ENCODE measurements at places on chromosomes 3 and 15.
A peak's percentile ranks its signal among the peaks of the same experiment; 100 is the strongest.

- DNase-seq = no peak
Measured at GRCh38 chr3:41522612-41523011, 323.3 kb downstream of the CTNNB1 start.

DNA sequence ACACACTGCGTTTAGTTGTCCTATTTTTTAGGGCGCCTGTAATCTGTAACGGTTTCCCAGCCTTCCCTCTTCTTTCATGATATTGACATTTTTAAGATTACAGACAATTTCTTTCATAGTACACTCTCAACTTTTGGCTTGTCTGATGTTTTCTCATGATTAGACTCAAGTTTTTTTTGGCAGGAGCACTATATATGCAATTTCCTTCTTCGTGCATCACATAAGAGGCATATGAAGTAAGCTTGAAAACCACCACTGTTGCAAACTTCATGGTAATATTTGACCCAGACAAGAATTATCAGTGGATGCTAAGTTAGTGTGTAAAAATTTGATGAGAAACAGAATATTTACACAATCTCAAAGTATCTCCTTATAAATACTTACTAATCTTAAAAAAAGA, 119.2 kb upstream of the CMC1 start:
- no peak for DNase-seq

- no peak for DNase-seq
Measured at GRCh38 chr3:176816937-176817336, 380.3 kb downstream of the TBL1XR1 start.

- no peak for DNase-seq
Measured at GRCh38 chr3:107954845-107955244, 136.0 kb downstream of the CD47 start.

- no peak for DNase-seq
Measured at GRCh38 chr3:81968658-81969057, 207.2 kb upstream of the GBE1 start.

DNA sequence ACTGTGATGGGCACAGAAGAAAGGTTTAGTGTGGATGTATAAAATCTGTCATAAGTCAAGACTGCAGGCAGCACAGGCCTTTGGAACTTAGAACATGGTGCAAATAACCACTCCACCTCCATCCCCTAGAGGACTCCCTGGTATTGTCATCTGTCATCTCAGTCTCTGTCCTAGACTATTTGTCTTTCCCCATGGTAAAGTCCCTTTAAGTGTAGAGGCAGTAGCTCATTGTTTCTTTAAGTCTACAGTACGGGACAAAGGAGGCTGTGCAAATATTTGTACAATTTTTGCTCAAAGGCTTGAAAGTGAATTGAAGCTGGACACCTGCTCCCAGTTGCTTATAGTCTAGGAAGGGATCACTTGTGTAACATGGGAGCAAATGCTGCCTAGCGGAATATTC, 3.2 kb upstream of the PXYLP1 start:
- DNase-seq = no peak

GRCh38 chr3:44125246-44125645, 116.4 kb upstream of the TOPAZ1 start:
- DNase-seq = no peak

DNA sequence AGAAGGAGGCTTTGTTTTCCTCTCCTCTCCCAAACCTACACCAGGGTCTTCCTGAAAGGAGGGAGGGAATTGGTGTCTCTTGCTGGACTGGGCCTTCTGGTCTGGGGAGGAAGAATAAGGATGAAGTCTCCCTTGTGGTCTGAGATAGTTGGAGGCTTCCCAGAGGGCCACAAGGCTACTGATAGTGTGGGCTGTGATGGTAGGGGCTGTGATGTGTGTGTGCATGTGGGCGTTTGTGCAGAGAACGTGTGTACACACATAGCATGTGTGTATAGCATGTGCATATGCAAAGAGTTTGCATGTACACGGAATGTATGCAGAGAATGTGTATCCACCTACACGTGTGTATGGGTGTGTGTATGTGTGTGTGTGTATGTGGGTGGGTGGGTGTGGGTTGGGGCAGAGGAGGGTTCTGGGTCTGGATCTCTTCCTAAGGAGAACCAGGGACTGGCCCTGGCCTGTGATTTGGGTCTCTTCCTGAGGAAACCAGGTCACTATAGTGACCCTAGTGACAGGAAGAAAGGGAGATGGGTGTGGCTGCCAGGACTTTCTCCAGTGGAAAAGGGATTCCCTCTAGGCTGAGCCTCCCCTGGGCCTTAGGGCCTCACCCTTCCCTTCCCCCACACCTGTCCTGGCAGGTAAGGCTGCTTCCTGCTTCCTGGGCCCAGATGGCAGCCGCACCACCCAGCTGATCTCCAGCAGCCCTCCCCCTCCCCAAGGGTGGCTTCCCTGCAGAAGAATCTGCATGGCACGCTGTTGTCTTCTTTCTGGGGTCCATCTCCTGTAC, 1.7 kb downstream of the FLNB start:
- no peak for DNase-seq

DNA sequence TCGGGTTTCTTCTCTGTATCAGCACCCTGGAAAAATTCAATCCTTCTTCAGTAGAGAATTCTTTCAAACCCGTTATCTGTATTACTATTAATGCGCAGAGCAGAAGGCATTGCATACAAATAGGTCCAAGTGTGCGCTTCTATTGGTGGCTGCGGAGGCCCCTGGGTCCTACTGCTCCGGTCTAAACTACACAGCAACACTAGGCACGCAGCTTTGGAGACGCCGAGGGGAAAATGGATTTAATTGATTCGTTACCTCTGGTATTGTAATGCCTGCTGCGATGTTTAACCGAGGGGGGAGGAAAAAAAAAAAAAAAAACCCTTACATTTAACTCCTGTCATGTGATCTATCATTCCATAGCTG, at the start of gene ROBO1:
TSS of gene ROBO1 (minus strand) at position 94 of the 363 bp plus-strand sequence.
- DNase-seq = no peak

- DNase-seq = no peak
Measured at GRCh38 chr3:185316740-185317412, 46.1 kb upstream of the MAP3K13 start.

DNA sequence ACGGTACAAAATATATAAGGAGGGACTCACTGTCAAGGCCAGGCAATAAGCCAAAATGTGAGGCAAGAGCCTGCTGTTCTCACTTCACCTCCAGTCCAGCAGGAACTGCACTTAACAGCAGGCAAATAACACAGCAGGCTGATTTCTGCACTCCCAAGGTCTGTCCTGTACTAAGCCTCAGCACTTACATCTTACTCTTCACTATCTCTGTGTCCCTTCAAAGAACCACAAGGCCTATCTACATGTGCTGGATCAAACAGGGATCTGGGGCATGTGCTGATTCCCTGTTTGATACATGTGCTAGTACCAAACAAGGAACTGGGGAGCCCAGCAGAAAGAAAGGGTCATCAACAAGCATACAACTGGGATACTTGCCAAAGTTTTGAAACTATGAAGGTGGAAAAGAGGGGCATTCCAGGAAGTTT, 22.2 kb downstream of the UACA start:
- DNase-seq = peak; percentile 67

DNA sequence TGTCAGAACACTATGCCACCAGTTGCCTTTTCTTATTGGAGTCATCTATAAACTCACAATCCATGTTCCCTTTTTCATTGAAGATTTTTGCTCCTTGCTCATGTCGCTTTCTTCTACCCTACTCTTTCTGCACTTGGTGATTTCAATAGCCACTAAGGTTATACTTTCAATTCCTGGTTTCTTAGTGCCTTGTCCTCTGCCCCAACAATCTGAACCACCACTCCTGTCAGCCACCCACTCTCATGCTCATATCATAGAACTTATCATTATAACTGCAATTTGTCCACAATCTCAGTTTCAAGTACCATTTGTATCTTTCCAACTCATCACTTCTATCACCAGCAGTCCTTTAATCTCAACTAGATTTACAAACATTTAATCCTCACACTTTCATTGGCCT, 10.0 kb upstream of the GRAMD1C start:
- no peak for DNase-seq

DNA sequence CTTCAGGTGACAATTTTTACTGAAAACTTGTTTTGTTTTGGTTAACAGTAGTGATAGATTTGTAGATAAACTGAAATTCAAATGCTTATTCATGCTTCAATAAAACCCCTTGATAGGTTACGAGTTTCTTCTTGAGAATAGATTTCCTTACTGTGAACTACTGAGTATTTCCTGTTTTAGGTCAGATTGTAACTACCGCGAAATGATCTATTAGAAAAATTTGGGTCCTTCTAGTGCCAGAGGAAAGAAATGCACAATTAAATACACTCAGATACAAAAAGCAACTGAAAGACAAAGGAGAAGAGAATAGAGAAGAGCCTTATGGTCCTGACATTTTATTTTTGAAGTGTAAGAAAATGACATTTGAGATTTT, 251.7 kb upstream of the TBL1XR1 start:
- DNase-seq = no peak

GRCh38 chr3:18812316-18812715, 336.0 kb upstream of the KCNH8 start:
- no peak for DNase-seq

GRCh38 chr3:32996048-32996754, 44.8 kb downstream of the CCR4 start:
- no peak for DNase-seq

GRCh38 chr3:4805662-4806061, 173.6 kb upstream of the BHLHE40 start:
- no peak for DNase-seq

GRCh38 chr3:15635121-15635661, 33.6 kb downstream of the BTD start:
- DNase-seq = peak; percentile 73

GRCh38 chr3:112170046-112170445, 37.0 kb upstream of the GCSAM start:
- DNase-seq = no peak

GRCh38 chr15:98854496-98854895, 153.1 kb downstream of the PGPEP1L start:
- DNase-seq = no peak

GRCh38 chr15:89128320-89129122, 40.3 kb downstream of the ABHD2 start:
- no peak for DNase-seq

DNA sequence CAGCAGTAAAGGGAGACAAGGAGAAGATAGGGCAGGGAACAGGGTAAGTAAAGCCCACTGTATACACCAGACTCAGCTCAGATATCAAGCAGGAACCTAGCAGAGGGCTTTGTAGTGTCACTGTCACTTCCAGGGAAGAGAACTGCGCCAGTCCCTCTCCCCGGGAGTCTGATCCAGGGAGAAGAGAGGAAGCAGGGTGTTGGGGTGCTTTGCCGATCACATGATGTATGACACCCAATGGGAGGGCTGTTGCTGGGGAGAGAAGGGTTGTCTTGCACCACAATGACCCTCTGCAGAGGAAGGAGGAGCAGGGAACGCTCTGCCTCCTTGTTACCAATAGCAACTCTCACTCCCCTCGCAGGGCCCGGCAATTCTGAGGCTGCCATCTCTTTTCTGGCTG, 147.2 kb upstream of the SLC2A2 start:
- no peak for DNase-seq
